ENCODE measurements at places on chromosomes 7 and 10.
A peak's percentile ranks its signal among the peaks of the same experiment; 100 is the strongest.

DNA sequence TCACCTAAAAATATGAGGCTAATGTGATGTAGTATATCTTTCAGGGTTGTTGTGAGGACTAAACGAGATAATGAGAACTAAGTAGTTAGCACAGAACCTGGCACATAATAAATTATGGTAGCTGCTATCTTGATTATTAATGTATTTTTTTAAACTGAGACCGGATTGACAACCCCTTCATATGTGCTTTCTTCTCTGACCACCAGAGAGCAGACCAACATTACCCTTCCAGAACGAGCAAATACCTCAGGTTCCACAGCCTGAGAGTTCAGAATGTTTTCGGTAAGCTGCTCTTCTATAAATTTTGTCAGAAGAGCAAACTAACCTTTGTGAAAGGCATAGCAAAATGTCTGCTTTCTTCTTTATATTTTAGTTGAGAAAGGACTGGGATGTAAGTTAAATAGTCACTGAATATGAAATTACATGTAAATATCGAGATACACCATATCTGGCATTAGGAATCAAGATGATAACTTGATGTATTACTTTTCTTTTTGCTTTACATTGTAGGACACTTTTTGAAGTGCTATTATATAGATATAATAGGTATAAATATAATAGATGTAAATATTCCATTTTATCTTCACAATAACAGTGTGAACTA is 13.6 kb upstream of the BPGM start:
- peak; percentile 79 for DNase-seq

- DNase-seq: no peak
Measured at GRCh38 chr7:41096917-41097316, 606.0 kb downstream of the INHBA start.

DNA sequence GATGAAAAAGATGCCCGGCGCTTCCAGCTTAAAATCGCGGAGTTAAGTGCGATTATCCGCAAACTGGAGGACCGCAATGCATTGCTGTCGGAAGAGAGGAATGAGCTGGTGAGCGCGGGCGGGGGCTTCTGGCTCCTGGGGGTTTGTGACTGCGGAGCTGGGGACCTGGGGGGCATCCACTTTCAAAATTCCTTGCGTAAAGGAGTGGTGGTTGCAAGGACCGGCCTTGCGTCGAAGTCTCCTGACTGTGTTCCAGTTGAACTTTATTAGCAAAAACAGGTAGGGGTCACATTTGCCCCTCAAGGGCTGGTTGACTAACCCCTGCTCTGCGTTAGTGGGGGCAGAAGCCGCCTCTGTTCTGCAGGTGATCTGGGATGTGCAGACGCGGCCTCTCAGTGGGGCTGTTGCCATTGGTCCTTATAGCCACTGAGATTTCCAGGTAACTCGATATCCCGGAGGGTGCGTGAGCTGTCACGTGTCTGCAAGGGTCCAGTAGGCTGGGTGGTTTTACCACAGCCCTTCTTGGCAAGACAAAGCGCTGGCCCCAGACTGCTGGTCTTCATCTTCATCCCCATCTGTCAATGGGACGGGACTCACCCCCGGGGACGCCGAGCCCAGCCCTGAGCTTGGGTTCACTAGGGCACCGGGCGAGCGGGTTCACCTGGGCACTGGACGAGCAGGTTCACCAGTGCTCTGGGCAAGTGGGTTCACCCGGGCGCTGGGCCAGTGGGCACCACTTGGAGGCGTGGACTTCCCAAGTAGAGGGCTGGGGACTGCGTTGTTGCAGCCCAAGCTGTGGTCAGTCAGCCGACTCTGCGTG is 51.5 kb upstream of the DPYSL4 start:
- DNase-seq: no peak

DNA sequence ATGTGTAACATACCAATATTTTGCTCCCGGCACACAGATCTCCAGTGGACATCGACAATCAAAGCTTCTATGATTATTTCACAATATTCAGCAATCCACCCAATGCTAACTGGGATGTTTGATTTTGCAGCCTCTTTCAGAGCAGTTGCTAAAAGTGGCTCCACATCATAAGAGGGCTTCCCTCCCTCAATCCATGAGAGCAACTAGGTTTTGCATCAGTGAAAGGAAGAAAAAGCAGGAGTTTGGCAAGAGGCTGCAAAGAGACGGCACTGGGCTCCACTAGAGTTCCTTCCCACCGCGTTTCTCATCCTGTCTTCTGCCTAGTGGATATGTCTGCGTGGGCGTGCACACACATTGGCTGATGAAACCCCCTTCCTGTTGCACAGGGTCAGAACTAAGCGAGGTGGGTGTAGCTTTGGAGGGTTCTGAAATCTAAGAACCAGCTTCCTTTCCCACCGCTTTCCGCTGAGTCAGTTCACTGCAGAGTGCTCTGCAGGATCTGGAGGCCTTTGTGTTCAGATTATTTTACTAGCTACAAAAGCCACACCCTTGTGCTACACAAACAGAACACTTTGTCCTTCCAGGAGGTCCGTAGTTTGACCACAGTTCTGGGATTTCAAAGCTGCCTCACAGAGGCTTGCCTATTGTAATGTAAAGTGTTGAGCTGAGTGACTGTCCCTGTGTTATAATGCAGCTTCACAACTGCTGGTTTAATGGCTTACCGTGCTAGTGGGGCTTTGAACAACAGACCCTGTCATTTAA is 28.1 kb downstream of the ARL4A start:
- peak; percentile 97 for DNase-seq

DNA sequence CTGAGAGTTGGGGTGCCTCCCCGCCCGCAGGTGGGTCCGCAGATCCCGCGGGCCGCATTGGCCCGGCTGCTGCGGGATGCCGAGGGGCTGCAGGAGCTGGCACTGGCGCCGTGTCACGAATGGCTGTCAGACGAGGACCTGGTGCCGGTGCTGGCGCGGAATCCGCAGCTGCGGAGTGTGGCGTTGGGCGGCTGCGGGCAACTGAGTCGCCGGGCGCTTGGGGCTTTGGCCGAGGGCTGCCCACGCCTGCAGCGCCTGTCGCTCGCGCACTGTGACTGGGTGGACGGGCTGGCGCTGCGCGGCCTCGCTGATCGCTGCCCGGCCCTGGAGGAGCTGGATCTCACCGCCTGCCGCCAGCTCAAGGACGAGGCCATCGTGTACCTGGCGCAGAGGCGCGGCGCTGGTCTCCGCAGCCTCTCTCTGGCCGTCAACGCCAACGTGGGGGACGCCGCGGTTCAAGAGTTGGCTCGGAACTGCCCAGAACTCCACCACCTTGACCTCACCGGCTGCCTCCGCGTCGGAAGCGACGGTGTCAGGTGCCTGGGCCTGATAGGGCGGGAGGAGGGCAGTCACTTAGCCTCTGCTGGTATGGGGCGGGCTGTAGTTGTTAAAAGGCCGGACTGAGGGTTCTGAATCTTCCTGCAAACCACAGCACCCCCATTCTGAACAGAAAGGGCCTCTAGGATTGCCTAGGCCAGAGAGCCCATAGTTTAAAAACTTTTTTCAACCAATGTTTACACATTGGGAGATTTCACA is 1.3 kb downstream of the FBXL15 start:
- peak; percentile 81 for DNase-seq

- DNase-seq: peak; percentile 42
Measured at GRCh38 chr7:7978860-7979259, 10.3 kb downstream of the GLCCI1 start.

DNA sequence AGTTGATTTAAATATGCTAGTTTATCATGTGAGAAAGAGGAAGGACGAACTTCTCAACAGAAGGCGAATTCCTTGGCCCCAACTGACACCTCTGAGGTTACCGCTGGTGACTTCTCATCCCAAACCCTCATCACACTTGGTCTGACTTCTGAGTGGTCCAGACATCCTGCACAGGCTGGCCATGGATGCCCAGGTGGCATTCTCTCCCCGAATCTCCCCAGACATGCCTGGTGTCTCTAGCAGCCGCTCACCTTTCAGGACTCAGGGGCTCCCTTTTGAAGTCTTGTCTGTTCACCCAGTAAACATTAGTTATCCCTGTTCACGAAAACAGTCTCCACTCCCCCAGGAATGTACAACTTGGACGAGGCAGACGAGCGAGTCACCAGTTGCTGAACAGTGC is 157.7 kb downstream of the ADARB2 start:
- no peak for DNase-seq

GRCh38 chr10:7184660-7185366 is 226.0 kb downstream of the SFMBT2 start:
- peak; percentile 87 for DNase-seq

- DNase-seq: no peak
Measured at GRCh38 chr7:92674379-92674778, 84.2 kb upstream of the FAM133B start.

GRCh38 chr10:74202356-74202755 is 51.3 kb downstream of the ADK start:
- DNase-seq: no peak

DNA sequence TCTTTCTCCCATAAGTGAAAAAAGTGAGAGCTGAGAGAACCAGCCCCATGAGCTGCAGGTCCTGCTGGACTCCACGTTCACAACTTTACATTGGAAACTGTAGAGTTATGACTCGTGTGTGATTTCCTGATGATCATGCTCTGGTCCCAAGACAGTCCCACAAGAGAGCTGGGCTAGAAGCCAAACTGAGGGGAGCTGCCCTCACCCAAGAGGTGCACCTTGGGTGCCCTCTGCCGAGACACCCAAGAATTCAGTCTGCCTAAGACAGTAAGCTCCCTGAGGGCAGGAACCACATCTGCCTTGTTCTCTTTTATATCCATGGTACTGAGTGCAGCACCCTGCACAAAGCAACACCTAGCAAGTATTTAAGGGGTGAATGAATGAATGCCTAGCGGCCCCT is 112.8 kb upstream of the SFMBT2 start:
- no peak for DNase-seq

- no peak for DNase-seq
Measured at GRCh38 chr10:97821308-97822038, 28.2 kb upstream of the GOLGA7B start.

DNA sequence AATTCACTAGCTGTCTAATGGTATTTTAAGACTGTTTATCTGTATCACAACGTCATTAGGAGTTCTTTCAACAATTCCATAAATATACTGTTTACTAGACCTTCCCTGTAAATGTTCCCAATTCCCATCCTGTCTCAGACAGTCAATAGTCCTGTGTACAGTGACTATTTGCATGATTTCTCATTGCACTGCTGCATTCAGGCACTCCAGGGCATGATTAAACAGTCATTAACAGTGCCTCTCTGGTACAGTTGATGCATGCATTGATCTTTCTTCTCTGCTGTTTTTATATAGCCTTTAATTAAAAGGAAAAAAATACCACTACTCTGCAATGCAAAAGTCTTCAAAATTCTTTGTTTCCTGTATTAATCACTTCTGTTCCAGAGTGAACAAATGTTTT is 51.5 kb upstream of the MTURN start:
- DNase-seq: no peak

- no peak for DNase-seq
Measured at GRCh38 chr10:43199088-43199683, 60.9 kb downstream of the CSGALNACT2 start.

DNA sequence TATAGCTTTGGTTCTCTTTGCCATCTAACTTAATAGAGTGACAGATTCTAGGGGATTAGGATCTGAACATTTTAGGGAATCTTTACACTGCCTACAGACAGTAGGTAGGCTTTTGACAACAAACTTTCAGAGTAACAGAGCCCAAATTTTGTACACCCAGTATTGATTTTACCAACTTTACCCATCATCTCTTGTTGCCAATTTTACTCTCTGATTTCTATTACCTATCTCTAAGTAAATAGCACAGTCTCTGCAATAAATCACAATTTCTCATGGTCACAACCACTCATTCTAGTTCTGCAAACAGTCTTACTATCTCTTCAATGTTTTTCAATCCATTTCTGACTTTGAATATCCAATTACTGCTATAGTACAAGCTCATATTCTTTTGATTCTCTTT is 1097.6 kb upstream of the PHF14 start:
- DNase-seq: no peak

GRCh38 chr10:72316748-72317435 is 37.8 kb downstream of the DNAJB12 start:
- DNase-seq: peak; percentile 92

- peak; percentile 75 for DNase-seq
Measured at GRCh38 chr7:131071786-131072504, 255.7 kb upstream of the MKLN1 start.
